Activated CD4-positive, CD25-positive, alpha-beta regulatory T cell treated with anti-CD3 and anti-CD28 coated beads, Interleukin-2, amount 50 U/mL, for 24 hours (primary cell): ENCODE measurements at places on chromosomes 4 and X.

GRCh38 chr4:93646233-93646930 lies 182.2 kb upstream of the ATOH1 start:
- ATAC-seq: no peak

- no peak for ATAC-seq
These were observed 67.8 kb upstream of the SCML1 start for GRCh38 chrX:17669458-17669857.

- ATAC-seq: no peak
These were observed 110.3 kb downstream of the PRDM5 start for GRCh38 chr4:120812216-120812615.

GRCh38 chr4:6419452-6420028 lies 52.9 kb downstream of the PPP2R2C start:
- no peak for ATAC-seq

DNA sequence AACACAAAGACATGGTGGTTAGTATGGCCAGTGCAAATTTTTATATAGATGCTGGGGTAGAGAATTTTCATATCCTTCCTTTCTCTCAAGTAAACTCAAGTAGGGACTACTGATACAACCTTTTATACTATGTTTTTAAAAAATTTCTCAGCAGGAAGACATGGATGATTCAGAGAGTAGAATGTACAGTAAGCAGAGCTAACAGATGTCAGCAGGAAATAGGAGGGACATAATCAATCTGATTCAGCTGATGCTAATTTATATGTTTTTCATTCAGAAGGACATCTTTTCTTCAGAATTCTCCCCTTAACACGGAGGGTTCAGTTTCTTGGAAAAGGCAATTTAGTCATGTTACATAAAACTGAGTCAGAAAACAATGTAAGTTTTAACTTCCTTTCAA lies 95.4 kb downstream of the GRIA2 start:
- no peak for ATAC-seq

- ATAC-seq: no peak
These were observed 15.6 kb upstream of the ART3 start for GRCh38 chr4:76058888-76059426.

GRCh38 chrX:96383428-96383827 lies 301.2 kb upstream of the DIAPH2 start:
- no peak for ATAC-seq

GRCh38 chrX:147917700-147918695 lies 6.3 kb downstream of the FMR1 start:
- peak; percentile 96 for ATAC-seq

GRCh38 chr4:23717528-23718248 lies 172.2 kb downstream of the PPARGC1A start:
- ATAC-seq: no peak

- ATAC-seq: no peak
These were observed 449.8 kb downstream of the C4orf33 start for GRCh38 chr4:129545599-129546278.

GRCh38 chrX:149275836-149276235 lies 229.3 kb downstream of the IDS start:
- no peak for ATAC-seq

- no peak for ATAC-seq
These were observed 272.1 kb downstream of the RAPGEF2 start for GRCh38 chr4:159374749-159375530.

GRCh38 chrX:150036641-150037040 lies 98.3 kb upstream of the EOLA2 start:
- no peak for ATAC-seq

DNA sequence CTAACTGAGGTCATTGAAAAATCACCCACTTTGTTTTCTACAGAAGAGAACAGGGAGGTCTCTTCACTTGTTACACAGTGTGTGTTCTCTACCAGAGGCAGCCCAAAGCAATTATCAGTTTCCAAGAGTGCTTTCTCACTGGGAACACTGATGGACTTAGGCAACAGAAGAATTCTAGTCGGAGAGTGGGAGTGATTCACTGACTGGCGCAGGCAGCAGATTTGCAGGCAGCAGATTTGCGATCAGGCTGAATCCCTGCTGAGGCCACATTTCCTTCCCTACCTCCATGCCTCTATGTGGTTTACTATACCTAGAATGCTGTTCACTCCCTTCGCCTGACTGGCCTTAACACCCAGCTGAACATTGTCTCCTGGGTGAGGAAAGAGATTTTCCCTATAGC lies 6.6 kb downstream of the OCIAD2 start:
- no peak for ATAC-seq

GRCh38 chrX:17525266-17525665 lies 150.3 kb downstream of the NHS start:
- ATAC-seq: no peak

- ATAC-seq: no peak
These were observed 184.0 kb upstream of the NEIL3 start for GRCh38 chr4:177125656-177126055.

GRCh38 chrX:15173411-15173810 lies 96.5 kb downstream of the ASB9 start:
- no peak for ATAC-seq

DNA sequence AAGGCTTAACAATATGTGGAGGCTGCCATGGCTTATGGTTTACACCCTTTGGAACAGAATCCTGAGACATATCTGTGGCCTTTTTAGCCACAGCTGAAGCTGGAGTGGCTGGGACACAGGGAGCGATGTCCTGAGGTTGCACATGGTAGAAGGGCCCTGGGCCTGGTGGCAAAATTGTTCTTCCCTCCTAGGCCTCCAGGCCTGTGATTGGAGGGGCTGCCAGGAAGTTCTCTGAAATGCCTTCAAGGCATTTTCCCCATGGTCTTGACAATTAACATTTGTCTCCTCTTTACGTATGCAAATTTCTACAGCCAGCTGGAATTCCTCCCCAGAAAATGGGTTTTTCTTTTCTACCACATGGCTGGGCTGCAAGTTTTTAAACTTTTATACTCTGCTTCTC lies 39.1 kb upstream of the MAGEA8 start:
- ATAC-seq: no peak

- peak; percentile 98 for ATAC-seq
These were observed 21.6 kb downstream of the FABP2 start for GRCh38 chr4:119300101-119300978.

DNA sequence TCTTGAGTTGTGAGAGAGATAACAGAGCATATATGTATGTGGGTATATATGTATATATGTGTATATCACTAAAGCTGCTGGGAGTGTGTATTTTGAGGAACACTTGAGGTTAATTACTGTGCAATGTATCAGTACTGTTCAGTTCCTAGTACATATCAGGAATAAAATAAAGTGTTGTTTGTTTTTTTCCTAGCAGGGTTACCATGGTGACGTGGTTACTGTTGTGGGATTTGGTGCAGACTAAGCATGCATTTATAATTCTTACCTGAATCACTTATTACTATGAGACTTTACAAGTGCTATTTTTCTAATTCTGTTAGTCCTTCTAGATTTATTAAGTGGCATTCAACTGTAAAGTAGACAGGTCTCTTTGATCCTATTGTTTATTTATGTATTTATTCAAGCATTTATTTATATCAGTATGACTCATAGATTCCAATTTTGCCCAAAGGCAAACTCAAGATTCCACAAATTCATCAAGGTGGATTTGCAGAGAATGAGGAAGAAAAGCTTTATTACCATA lies 26.9 kb upstream of the BEX4 start:
- ATAC-seq: no peak

DNA sequence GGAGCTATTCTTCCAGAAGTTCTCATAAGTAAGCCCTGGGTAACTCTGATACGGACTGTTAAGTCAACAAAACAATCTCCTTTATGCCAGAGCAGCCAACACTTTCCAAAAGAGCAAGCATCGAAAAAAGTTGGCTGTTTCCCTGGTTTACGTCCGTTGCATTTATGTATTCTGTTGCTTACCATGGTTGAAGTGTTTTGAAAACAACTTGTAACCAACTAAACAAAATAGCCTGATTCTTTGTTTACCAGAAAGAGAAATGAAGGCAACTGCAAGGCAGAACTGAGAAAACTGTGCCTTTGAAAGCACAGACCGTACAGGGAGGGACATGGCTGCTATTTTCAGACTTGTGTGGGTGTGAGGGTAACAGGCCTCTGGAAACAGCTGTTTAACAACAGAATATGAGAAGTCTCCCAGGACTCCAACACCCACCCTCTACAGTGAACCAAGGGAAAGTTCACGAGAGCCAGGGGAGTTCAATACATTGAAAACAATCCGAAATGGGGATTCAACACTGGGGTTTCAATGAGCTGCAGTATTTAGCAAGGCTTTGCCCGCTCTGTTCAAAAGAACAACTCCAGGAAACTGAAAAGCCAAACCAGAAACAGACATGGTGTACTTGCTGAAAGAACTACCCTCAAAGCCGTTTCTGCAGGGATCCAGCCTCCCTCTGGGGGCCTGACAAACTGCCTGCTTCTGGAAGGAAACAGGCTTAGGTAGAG lies 95.8 kb upstream of the EGFL6 start:
- ATAC-seq: peak; percentile 10

DNA sequence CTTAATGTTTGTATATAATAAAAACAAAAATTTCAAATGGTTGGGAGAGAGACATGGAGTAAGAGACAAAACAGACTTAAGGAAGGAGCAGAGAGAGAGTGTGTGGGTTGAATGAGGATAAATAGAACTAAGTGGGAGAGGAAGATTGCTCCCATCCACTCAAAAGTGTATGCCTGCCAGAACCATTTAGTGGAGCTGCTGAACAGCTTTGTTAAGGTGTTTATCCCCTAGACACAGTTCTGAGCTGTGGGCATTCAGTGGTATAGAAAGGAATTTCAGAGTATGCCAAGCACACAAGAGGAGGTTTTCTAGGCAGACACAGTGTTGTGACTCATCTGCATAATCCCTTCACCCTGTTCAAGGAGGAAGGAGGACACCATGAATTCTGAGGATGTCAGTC lies 508.6 kb upstream of the EPHA5 start:
- no peak for ATAC-seq

GRCh38 chr4:14566518-14566917 lies 435.8 kb upstream of the CPEB2 start:
- peak; percentile 44 for ATAC-seq

DNA sequence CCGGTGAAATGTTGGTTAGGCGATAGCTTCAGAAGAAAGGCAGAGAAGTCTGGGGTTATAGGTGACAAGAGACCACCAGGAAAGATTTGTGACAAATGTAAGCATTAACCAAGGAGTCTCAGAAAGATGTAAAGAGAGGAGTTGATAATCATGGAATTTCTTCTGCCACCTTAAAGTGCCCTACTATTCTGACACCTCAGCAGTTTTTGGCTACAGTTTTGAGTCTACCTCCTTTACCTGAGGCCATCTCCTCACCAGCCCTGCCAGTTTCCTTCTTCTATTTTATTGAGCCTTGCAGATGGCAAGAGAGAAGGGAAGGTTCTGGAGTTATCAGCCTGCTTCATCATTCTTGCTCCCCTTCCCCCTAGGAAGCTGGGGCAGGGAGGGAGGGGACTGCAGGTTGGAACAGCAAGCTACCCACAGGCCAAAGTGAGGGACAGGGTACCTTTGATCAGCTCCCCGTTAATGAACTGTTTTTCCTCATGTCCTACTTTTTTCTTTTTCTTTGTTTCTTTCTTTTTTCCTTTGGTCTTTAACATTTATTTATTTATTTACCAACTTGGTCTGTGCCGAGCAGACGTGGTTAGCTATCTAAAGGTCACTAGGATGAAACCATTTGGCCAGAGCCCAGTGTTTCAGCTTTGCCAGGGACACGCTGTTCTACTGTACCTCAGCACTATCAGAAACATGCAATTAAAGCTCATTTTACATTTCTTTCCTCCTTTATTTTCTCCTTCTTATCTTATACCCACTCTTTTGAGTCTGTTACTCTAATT lies 438.7 kb upstream of the AR start:
- ATAC-seq: no peak

DNA sequence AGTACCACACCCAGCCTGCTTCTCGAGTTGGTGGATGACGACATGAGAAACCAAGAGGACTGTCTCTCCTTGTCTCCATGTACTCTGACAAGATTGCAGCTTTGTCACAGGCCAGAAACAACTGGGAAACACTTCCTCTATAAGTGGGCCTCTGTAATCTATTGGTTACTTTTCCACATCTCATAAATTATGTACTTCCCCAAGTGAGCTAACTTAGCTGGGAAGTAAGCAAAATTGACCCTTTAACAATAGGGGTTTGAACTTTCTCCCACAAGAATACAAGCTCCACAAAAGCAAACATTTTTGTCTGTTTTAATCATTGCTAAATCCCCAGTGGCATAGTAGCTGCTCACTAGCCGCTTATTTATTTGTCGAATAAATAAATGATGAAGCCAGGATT lies 14.1 kb upstream of the USO1 start:
- no peak for ATAC-seq

DNA sequence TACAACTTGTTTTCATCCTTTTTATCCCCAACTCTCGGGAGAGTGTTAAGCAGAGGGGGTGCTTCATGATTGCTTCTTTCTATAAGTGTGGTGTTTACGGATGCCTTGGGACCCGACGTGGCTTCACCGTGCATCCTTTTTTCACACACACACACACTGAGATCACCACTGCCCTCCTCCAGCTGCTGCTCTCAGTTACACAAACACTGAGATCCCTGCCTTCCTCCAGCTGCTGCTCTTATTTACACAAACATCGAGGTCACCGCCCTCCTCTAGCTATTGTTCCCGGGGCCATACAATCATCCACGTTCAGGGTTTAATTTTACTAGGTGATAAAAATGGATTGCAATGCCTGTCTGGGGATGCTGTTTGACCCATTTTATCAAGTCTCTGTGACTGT lies 155.4 kb upstream of the FAM9B start:
- no peak for ATAC-seq

GRCh38 chrX:45740291-45740690 lies 539.6 kb upstream of the DIPK2B start:
- ATAC-seq: no peak

GRCh38 chr4:100933628-100934027 lies 413.7 kb downstream of the PPP3CA start:
- no peak for ATAC-seq

DNA sequence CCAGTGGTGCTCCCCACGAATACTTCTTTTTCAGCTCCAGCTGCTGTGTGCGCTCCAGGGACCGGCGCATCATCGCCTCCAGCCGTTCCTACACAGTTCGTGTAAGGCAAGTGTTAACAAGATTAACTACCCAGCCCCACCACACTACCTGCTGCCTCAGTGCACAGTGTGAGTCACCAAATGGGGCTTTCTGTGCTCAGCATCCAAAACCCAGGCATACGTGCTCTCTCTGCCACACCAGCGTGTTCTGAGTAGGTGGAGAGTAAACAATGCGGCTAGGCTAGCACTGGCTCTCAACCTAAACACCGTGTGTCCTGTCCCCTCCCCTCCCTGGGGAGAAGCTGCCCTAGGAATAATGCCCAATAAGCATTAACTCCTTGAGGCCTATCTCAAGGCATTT lies 60.0 kb downstream of the MAP7D2 start:
- no peak for ATAC-seq

- no peak for ATAC-seq
These were observed 115.1 kb upstream of the MXRA5 start for GRCh38 chrX:3461397-3462165.

GRCh38 chr4:99052902-99053301 lies 35.7 kb downstream of the ADH5 start:
- ATAC-seq: peak; percentile 79

GRCh38 chr4:144461906-144462305 lies 184.1 kb upstream of the HHIP start:
- no peak for ATAC-seq

GRCh38 chr4:185520119-185520518 lies 15.2 kb downstream of the PDLIM3 start:
- no peak for ATAC-seq
